ENCODE measurements at places on chromosomes 7 and 10.

- DNase-seq, result no peak
Measured at GRCh38 chr7:33076737-33077136, 14.2 kb upstream of the NT5C3A start.

- DNase-seq, result no peak
Measured at GRCh38 chr10:22760025-22760424, 45.6 kb upstream of the PIP4K2A start.

GRCh38 chr7:126574276-126575250 is 678.2 kb downstream of the GRM8 start:
- DNase-seq, result no peak

GRCh38 chr10:94879214-94879613 is 59.2 kb upstream of the CYP2C9 start:
- DNase-seq, result no peak

DNA sequence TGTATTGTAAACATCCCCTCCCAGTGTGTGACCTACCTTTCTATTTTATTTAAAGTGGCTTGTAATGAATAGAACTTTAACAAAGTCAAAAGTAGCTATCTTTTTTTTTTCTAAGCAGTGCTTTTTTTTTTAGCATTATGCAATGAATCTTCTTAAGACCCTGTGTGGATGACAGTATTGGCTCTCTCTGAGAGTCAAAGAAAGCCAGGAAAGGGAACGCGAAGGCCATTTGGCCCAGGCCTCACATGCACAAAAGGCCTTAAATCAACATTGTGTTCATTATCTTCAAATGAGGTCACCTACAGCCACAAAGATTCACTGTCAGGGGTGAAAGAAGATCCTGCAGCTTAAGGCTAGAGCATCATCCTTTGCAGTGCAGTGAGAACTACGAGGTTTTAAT is 721.5 kb downstream of the GRID1 start:
- no peak for DNase-seq

GRCh38 chr7:69277366-69277765 is 320.9 kb upstream of the AUTS2 start:
- no peak for DNase-seq

- DNase-seq, result no peak
Measured at GRCh38 chr7:48259463-48260280, 88.4 kb downstream of the ABCA13 start.

GRCh38 chr10:35643151-35644049 is 1.3 kb upstream of the FZD8 start:
- DNase-seq, result no peak

DNA sequence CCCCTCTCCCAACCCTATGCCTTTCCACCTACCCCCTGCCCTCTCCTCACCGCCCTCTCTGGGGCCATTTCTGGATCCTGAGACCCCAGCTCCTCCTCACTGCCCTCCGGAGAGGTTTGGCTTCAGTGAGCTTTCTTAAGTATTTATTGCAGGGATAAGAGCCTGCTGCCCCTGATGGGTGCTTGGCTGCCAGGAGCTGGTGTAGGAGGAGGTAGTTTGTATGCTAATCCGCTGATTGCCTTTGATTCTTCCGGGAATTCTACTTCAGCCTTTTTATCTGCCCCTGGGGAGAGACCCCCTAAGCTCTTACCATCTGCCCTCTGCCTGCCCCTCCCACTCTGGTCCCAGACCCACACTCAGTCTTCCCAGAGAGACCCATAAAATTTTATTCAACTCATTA is 263.5 kb upstream of the PODXL start:
- no peak for DNase-seq

- no peak for DNase-seq
Measured at GRCh38 chr10:76072384-76072783, 641.0 kb downstream of the LRMDA start.

- no peak for DNase-seq
Measured at GRCh38 chr7:117808341-117808757, 64.9 kb downstream of the CTTNBP2 start.

- no peak for DNase-seq
Measured at GRCh38 chr10:96260014-96260413, 11.4 kb downstream of the BLNK start.

- no peak for DNase-seq
Measured at GRCh38 chr7:97081521-97082300, 35.8 kb upstream of the SDHAF3 start.

- DNase-seq, result no peak
Measured at GRCh38 chr10:112855134-112855533, 94.9 kb upstream of the TCF7L2 start.

GRCh38 chr10:29714096-29714874 is 79.5 kb upstream of the SVIL start:
- no peak for DNase-seq

- no peak for DNase-seq
Measured at GRCh38 chr7:81688622-81689411, 81.0 kb downstream of the HGF start.

GRCh38 chr7:106001886-106002285 is 38.8 kb downstream of the CDHR3 start:
- no peak for DNase-seq

GRCh38 chr10:62742536-62743061 is 61.9 kb upstream of the ADO start:
- no peak for DNase-seq

- DNase-seq, result no peak
Measured at GRCh38 chr10:127550861-127551260, 1.8 kb downstream of the NPS start.

DNA sequence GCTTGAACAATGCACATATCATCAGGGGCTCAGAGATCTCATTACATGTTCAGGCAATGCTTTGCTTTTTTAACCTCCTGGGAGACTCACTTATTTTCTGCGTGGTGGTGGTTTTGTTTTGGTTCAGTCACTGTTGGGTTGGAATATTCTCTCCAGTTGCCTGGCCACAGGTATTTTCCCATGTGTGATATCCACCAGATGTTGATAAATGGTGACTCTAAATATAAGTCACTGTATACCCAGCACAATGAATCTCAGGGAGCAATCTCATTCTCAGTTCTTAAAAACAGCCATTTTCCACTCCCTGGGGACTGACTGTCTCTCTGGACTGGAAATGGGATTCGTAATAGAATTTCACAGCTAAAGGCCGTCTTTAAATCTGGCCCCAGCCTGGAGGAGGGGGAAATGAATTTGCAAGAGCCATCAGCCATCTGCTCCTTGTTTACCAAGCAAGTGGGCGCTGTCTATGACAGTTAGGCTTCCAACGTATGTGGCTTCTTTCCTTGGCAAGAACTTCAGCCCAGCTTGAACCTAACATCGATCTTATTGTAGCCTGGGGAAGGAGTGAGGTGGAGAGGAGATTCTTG is 1106.2 kb downstream of the NRG3 start:
- DNase-seq, result no peak

DNA sequence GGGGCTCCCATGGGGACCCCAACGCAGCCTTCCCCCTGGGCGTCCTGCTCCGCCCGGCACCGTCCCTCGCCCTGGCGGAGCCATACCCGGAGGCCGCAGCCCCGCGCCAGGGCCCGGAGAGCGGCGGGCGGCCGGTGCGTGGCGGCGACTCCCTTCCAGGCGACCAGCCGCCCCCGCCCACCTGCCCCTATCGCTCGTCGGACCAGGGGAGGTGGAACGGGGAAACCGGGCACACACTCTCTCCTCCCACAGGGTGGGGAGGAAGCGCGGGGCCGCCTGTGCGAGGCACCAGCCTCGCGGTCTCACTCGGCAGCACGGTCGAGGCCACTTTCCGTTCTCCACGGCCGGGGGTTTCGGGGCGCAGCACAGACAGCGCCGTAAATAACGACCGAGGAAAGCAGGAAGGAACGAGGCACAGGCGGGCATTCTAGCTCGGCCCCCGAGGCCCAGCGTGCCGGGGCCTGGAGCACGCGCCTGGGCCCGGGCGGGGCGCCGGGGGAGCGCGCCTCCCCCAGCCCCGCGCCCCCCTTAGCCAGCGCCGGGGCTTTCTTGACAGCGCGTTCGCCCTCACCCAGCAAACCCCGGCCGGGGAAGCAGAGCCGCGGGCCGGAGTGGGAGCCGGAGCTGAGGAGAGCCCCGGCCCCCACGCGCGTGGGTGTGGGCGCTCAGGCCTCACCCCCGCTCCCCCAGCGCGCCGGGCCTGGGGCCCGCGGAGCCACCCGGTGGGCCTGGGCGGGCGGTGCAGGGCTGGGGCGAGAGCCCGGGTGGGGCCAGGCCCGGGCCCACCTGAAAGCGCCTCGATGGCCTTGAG is 936 bp downstream of the IGF2BP3 start:
- DNase-seq, result no peak

GRCh38 chr10:124472071-124472470 is 10.4 kb downstream of the LHPP start:
- no peak for DNase-seq

DNA sequence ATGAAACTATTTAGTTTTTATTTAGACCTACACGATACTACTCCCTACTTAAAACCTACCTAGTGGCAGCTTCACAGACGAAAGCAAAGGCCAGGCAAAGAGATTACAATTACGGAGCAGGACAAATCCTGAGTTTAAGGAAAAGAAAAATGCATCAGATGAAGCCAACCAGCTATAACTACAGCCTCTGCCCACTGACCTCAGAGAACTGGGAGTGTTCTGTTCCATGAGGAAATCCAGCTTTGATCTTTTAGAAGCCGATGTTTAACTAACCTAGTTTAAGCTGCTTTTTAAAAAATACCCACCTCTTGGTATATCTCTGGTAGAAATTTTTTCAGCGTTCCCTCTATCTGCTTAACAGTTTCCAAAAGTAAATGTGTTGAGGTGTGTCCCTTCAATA is 3.0 kb upstream of the UPF2 start:
- no peak for DNase-seq

GRCh38 chr10:72133517-72133916 is 45.2 kb upstream of the SPOCK2 start:
- DNase-seq, result peak; percentile 92

- no peak for DNase-seq
Measured at GRCh38 chr10:79247373-79248137, 99.7 kb upstream of the PPIF start.

GRCh38 chr10:14114791-14115190 is 215.9 kb downstream of the FRMD4A start:
- DNase-seq, result no peak

GRCh38 chr10:5832946-5833345 is 19.7 kb upstream of the GDI2 start:
- no peak for DNase-seq

GRCh38 chr10:31069411-31069810 is 37.7 kb upstream of the ZNF438 start:
- DNase-seq, result no peak

GRCh38 chr7:50598460-50599343 is 33.5 kb upstream of the DDC start:
- no peak for DNase-seq

- no peak for DNase-seq
Measured at GRCh38 chr7:50562136-50562535, 3.1 kb downstream of the DDC start.

- no peak for DNase-seq
Measured at GRCh38 chr7:101058355-101058754, 26.9 kb upstream of the TRIM56 start.

DNA sequence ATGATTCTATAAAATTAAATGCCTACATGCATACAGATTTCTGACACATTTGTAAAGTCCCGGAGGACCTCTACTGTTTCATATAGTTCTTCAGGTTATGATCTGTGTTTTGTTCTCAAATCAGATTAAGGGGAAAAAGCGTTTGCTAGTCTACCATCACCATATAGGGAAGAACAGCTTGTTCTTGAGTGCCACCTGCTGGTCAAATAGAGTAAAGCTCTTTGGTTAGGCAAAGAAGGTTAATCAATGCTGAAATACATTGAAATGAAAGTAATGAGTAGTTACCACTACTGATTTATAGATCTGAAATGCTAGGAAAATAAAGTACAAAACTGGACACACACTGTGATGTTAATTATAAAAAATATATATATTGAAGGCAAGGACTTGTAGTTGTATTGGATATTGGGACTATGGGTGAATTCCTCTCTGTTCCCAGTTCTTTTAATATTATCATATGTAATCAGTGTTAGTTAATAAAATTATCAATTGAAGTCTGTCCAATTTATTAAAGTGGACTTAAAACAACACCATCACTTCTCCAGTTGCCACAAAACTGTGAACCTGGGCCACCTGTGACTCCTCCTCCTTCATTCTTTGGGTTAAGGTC is 72.6 kb upstream of the PDLIM1 start:
- peak; percentile 50 for DNase-seq

GRCh38 chr10:124478515-124478914 is 16.9 kb downstream of the LHPP start:
- no peak for DNase-seq

GRCh38 chr10:63429281-63429680 is 36.5 kb downstream of the JMJD1C start:
- DNase-seq, result no peak

- no peak for DNase-seq
Measured at GRCh38 chr7:150826061-150826849, 25.7 kb downstream of the TMEM176A start.

- no peak for DNase-seq
Measured at GRCh38 chr7:125427676-125428075, 498.1 kb upstream of the POT1 start.

DNA sequence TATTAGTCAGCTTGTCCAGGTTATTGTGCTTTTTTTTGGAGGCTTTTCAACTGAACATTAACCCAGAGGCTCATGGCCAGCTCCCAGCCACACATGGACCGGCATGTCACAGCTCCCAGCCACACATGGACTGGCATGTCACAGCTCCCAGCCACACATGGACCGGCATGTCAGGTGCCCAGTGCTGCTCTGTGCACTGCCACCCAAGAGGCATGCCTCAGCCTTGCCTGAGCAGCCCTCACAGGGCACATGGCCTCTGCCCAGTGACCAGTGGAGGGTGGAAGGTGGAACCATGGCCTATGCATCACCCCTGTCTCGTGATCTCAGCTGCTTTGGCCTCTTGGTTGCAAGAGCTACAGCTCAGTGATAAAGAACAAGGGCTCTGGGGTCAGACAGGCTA is 119.8 kb downstream of the OAT start:
- DNase-seq, result no peak

DNA sequence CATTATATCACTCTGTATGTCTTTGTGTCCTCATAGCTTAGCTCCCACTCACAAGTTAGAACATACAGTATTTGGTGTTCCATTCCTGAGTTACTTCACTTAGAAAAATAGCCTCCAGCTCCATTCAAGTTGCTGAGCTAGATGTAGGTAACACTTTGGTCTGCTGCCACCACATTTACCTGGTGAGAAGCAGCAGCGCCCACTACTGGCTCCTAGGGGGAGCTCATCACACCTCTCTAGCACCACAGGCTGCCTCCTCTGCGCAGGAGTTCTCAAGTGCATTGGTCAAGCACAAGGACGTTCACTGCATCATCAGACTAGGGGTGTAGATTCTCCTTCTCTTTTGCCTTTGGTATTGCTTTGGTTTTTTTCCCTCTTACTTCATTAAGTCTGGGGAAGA is 530.9 kb upstream of the AUTS2 start:
- DNase-seq, result no peak

GRCh38 chr7:109375823-109376222 is 806.1 kb downstream of the DNAJB9 start:
- no peak for DNase-seq

DNA sequence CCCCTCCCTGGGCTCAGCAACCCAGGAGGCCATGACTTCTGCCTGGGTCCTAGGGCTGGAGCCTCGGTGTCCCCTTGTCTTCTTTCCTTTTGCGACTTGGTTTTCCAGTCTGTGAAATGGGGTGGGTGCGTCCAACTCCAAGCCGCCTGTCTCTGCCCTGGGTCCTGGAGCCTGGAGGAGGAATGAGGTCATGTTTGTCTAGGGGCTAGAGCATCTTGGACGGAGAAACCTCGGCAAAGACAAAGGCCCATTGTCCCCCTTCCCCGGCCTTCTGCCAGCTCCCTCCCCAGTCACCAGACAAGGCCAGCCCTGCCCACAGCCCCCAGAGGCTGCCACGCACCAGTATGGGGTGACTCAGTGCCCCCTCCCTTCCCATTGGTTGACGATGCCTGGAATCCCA is 39.8 kb upstream of the ELN start:
- DNase-seq, result no peak
